ENCODE measurements at places on chromosomes 4 and X.
A peak's percentile ranks its signal among the peaks of the same experiment; 100 is the strongest.

DNA sequence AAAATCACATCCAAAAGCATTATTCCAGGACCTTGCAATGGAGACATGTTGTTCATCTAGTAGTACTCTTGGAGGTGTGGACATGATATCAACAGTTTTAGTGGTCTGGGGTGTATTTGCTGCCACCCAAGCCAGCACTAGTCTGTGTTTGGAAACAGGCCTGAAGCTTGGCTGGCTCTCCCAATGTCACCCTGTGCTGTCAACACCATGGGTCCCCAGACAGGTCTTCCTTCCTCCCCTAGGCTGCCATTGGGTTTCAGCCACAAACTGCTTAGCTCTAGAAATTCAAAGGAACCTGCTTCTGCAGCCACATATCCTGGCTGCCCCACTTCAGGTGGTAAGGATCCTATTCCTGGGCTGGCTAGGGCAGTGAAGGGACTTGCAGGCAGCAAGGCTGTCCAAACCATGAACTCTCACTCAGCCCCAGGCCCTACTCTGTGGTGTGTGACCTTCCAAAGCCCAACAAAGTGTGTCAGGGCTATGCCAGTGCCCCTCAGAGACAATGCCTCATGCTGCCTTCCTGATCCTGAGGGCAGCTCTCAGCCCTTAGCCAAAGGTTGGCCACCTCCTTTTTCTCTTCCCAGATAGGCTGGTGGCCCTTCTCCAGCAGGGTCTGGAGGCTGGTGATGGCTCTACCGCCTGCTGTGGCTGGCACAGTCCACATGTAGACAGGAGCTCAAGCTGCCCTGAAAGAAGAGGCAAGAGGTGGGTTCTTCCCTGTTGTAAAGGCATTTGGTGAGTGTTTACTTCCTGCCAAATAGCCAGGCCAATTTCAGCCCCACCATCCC is 18.3 kb downstream of the AMER1 start:
- no peak for DNase-seq

DNA sequence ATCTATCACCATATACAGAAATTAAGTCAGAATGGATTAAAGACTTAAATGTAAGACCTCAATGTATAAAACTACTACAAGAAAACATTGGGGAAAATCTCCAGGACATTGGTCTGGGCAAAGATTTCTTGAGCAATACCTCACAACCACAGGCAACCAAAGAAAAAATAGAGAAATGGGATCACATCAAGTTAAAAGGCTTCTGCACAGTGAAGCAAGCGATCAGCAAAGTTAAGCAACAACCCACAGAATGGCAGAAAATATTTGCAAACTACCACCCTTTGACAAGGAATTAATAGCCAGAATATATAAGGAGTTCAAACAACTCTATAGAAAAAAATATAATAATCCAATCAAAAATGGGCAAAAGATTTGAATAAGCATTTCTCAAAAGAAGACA is 236.9 kb upstream of the EMCN start:
- no peak for DNase-seq

- DNase-seq = no peak
Observed at GRCh38 chr4:6408263-6408662, 64.2 kb downstream of the PPP2R2C start.

DNA sequence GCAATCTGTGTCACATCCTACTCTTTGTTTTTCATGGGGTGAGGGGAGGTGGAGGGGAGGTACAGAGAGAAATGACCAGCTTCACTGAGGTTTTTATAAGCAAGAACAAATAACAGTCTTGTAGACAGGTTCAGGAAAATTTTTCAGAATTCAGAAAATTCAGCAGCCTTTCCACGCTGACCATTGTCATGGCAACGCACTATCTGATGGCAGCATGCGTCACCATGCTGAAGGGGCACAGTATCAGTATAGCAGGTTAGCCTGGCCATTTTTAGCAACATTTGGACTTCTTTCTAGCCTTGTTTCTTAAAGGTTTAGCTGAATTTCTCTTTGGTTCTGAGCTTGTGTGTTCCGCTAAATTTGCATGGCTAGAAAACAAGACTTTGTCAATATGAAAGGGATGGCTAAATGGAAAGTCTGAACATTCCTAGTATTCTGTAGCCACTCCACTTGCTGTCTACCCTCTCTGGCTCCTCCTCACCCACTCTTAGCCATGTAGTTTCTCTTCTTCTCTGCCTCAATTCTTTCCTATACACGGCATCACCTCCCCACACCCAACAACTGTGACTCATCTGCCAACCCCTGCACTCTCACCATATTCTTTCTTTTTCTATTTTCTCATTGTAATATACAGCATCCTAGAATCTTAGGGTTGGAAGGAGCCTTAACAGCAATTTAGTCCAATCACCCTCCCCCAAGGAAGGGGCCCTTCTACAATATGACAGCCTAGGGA is 42.7 kb upstream of the CITED1 start:
- no peak for DNase-seq

GRCh38 chrX:70089604-70090297 is 27.5 kb downstream of the OTUD6A start:
- DNase-seq = no peak

DNA sequence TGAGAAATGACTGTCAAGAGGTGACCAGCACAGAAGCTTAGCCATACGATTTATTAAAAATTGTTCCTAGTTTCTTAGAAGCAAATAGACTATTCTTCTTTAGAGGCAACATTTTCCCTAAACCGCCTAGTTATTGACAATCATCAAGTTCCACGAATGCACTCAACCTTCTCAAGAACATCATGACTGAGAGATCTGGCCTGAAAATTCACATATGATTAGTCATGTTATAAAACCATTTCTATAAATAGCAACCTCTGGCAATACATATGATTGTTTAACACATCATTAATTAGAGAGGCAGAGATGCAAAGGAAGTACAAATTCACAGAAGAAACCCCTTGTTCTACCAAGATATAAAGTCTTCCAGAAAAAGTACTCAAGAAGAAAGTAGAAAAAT is 6.7 kb downstream of the NUP62CL start:
- no peak for DNase-seq

DNA sequence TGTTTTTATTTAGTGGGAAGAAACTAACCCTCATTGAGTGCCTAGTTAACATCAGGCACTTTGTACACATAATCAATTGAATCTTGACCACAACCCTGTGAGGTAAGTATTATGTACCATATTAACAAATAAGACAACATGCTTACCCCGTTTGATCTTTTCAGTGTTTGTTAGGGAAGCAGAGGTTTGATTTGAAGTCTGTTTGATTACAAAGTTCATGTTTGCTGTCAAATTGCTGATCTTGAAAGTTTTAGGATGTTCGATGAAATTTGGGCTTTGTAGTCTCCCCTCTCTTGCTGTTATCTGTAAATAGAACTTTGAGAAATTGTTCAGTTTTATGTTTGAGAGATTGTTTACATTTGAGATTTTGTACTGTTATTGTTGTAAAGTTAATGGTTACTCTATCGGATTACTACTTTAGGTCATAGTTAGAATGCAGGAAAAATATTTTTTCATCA is 13.4 kb upstream of the ADH4 start:
- DNase-seq = no peak

DNA sequence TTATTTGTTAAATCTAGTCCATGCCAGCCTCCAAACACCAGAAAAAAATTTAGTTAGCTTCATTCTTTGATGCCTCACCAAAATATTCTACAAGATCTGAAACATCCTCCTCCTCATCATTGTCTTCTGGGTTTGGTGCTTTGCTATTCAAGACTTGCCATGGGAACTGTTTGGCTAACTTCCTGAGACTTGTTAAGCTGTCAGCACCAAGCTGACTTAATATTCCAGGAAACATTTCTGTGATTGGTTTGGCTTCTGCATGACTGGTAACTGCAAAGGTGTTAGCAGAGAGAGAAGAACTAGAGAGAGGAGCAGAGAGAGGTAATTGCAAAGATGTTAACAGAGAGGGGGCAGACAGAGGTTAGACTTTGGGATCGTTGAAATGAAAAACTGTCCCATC is 101.3 kb downstream of the PALLD start:
- no peak for DNase-seq

DNA sequence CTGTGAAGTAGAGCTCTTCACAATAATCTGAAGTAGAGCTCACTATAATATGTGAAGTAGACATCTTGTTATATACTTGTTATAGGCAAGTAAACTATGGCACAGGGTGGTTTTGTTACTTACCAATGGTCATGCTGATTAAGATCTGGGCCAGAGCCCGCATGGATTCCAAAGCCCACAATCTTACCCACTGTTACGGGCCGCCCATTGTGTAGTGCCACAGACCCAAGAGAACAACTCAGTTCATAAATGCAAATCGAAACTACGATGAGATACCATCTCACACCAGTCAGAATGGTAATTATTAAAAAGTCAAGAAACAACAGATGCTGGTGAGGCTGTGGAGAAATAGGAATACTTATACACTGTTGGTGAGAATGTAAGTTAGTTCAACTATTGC is 46.9 kb upstream of the CT47C1 start:
- no peak for DNase-seq

DNA sequence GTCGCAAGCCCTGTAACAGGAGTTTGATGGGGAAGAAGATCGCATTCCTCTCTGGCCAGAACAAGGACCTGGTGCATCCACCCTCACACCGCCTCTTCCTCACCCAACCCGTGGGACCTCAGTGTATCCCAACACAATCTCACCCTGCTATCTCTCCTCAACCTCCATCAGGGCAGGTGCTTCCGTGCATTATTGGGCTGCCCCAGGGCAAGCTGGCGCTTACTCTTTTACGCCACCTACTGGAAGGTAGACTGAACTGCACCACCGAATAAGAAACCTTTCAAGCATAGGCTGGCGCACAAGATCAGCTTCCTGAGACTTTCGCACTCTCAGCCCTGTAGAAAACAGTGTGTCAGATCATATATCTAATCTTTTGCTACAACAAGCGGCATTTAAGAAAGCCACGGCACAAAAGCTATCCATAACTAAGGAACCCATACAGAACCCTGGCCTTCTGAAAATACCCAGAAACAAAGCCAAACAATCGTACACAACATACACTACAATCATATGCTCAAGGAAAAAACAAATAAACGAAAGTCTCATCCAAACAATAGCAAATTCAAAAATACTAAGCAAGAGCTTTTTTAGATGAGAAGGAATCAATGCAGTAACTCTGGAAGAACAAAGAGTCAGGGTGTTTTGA is 209.3 kb downstream of the UGT8 start:
- peak; percentile 47 for DNase-seq

DNA sequence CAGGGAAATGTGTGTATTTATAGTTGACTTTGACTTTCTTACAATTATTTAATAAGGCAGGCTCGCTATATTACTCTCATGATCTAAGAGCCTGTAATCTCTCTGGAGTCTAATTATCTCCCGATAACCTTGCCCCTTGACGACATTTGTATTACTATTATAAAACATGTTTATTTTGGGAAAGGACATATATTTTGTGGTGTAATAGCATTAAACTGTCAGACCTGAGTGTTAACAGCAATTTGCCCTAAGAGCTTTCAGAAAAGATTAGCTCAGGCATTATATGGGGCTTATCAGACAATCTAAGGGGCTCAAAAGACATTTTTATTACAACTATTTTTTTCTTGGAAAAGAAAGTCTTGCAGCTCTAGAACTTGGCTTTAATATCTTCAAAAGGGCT is 427.9 kb upstream of the SLIT2 start:
- DNase-seq = no peak

DNA sequence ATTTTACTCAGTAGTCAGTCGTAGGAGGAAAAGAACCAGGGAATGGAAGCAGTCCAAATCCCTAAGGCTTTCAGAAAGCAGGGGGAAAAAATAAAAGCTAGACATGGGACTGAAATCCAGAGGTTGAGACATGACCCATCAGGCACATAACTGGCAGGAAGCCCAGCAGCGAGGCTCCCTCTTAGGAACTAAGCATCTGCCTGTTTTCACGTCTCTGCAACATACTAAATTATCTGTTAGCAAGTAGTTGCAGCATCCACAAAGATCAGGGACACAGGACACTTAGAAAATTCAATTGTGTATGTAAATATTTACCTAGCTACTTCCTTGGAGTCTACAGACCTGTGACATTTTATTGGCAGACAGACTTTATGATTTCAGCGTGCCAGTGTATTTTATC is 118.0 kb upstream of the EDNRA start:
- no peak for DNase-seq

DNA sequence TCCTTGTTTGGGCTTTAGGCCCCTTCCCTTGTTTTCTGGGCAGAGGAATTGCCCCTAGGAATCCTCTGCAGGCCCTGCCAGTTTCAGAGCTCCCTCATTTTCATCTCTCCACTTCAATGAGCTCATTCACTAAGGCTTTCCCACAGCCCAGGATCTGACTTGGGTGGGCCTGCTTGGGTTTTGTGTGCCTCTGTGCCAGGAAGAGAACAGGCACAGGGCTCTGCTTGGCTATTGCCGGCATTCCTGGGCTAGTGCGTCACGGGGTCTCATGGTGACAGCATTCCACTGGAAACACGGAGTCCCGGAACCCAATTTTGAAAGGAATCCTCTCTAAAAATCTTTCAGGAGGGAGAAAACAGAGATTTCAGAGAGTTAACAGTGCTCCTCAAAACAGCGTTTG is 150.5 kb downstream of the VCX3A start:
- DNase-seq = peak; percentile 12

DNA sequence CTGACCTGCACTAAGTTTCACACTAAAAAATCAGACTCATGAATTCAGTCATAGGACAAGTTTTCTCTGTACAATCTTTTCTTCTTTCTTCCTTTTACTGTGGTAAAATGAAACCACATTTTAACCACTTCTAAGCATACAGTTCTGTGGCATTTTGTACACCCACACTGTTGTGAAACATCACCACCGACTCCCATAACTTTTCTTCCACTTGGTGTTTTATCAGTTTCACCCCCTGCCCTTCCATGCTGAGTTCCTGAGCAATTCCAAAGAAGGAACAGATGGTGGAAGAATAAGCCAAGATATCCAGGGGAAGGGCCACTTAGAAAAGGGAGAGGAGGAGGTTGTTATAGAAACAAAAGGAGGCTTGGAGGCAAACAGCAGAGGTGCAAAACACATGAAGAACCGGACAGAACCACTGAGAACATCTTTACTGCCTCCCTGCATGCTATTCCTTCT is 22.6 kb downstream of the SLC25A4 start:
- DNase-seq = no peak

DNA sequence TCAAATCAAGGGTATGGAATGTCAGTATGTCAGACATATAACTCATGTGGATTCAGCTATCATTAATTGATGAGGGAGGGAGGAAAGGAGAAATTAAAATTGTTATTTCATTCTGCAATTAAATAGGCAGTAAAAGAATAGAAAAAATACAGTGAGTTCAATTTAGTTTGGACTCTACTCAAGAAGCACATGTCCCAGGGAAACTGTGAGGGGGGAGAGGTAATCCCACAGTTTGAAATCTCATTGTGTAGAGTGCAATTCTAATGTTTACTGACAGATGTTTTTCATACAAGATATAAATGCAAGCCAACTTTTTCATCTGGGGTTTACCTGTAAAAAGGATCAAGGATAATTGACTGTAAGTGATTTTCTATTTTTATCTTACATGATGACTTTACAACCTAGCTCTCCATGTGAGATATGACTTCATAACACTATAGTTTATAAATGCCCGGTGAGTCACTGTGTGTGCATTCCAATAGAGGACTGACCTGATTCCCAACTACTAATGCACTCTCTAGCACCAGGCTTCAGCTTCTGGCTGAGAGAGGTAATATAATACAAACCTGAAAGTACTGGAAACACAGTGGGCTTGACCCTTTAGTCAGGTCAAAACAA is 35.2 kb upstream of the SCD5 start:
- no peak for DNase-seq

Measured in nephron progenitor cell (in vitro differentiated cells).